ENCODE measurements at places on chromosomes 6 and 20.

DNA sequence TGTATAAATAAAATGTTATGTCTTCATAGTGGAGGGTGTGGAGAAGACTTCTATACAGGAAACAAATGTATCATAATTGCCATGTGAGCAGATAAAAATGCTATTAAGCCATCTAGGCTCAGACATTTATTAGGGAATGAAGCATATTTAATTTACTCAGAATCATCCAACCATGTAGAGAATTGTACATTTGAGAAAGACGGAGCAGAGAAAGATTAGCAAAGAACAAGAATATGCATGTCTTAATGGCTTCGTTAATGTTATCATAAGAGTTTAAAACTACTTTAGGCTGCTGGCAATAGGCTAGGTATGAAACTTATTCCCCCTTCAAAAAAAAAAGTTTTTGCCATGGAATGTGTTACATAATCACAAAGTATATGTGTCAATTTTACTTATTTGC, 6.1 kb downstream of the ANKRD6 start:
- no peak for DNase-seq

- no peak for DNase-seq
Observed at GRCh38 chr6:124536842-124537191, 425.4 kb upstream of the RNF217 start.

GRCh38 chr20:18632196-18632789, 44.4 kb downstream of the DTD1 start:
- peak; percentile 56 for DNase-seq

GRCh38 chr6:40640599-40641227, 53.5 kb upstream of the LRFN2 start:
- DNase-seq, result no peak

- DNase-seq, result no peak
Observed at GRCh38 chr6:89925826-89926225, 31.6 kb downstream of the GJA10 start.

- no peak for DNase-seq
Observed at GRCh38 chr20:62828051-62828450, 11.2 kb downstream of the COL9A3 start.

DNA sequence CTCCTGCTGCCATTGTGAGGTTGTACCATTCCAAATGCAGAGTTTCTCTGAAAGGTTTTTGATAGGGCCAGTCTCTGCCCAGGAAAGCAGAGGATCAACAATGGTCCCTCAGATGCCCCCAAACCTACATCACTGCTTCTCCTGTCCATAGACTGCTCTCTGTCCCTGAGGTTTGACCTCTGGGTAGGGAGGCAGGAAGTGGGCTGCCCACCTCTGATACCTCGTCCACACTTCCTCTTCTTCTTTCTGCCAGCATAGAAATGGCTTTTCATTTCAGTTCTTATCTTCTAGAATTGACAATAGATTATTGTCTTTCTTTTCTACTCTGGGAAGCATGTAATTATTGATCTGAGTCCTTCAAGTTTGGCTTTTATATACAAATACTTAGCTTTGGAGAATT, 170.6 kb downstream of the TRMT11 start:
- no peak for DNase-seq

DNA sequence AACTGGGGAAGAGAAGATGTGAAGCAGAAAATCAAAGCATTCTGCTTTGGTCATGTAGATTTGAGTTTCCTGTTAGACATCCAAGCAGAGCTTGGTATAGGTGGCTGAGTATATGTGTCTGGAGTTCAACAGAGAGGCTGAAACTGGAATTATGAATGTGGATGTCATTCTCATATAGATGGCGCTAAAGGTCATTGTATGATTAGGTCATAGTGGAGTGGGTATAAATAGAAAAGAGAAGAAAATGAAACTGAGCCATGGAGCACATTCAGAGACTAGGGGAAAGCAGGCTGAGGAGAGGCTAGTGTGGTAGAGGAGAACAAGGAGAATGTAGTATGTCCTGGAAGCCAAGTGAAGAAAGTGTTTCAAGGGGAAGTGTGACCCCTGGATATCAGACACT, 295.6 kb upstream of the PLN start:
- DNase-seq, result no peak

DNA sequence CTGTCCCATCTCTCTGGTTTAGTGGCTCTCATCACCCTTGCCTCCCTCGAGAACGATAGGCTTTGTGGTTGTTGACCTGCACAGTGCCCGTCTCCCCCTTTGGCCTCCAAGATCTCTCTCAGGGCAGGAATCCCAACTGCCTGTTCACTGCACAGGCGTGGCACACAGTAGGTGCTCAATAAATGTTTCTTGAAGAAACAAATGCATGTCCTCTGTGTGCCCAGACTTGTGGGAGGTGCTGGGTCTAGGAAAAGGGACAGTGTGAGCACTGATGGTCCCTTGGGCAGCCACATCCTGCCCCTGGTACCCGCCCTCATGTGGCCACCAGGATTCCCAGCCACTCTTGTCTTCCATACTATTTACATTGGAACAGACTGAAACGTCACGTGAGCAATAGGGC, 2.6 kb upstream of the BPIFB6 start:
- no peak for DNase-seq

GRCh38 chr20:38258545-38259215, 1.9 kb downstream of the KIAA1755 start:
- DNase-seq, result no peak

GRCh38 chr6:14701946-14702345, 543.9 kb upstream of the JARID2 start:
- no peak for DNase-seq

DNA sequence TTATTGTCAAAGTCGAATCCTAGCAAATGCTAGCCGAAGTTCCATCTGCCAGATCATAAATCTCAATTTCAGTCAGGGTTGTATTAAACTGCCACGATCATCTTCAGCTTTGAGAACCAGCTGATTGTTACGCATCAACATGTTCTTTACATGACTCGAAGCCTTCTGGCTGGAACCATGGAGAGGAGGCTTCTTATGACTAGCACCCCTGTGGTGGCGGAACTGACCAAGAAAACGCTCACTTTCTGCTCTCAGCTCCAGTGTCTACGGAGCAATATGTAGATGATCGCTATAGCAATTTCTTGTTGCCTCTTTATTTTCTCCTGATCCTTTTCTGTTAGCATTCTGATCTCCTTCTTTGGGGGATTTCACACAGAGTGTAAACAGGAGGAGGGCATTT, 479.4 kb upstream of the SLC35B3 start:
- no peak for DNase-seq

DNA sequence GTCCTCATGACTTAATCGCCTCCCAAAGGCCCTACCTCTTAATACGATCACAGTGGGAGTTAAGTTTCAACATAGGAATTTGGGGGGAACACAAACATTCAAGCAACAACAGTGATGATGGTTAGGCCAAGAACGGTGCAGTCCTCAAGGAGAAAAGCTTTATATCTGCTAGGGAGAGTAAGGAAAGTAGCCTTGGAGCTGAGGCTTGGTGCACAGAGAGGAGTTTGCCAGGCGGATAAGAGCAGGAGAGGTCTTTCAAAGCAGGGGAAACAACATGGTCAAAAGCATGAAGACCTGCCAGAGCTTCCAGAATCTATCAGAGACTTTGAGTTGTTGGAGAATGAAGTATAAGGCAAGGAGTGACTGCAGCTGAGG, 119.1 kb downstream of the PLCB1 start:
- DNase-seq, result no peak

GRCh38 chr20:6686171-6686570, 81.3 kb upstream of the BMP2 start:
- DNase-seq, result no peak

DNA sequence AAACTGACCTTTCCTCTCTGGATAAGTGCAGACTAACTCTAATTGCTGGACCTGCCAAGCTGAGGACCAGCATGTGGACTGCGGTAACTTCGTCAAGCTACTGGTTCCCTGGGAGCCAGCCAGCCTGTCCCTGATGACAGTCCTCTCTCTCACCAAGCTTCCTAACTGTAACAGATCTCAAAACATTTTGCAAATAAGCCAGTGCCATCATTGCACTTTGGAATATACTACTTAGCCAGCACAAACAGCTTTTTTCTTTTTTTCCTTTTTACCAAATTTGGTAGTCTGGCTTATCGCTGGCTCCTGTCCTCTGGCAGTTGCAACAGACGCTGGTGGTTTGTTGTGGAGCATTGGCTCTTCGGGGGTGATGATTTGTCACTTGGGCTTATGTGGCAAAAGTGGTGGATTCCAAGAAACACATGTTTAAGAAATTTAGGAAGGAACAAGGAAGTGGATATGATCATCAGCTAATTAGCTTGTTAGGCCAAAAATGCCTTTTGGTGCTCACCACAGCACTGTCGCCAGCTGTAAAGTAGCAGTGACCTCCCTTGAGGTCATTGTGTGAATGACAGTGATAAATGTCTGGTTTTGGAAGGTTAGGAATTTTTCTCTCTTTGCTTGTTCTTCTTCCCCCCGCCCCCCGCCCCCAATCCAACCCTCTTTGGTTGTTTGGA, 171.7 kb downstream of the CLIC5 start:
- DNase-seq, result no peak

DNA sequence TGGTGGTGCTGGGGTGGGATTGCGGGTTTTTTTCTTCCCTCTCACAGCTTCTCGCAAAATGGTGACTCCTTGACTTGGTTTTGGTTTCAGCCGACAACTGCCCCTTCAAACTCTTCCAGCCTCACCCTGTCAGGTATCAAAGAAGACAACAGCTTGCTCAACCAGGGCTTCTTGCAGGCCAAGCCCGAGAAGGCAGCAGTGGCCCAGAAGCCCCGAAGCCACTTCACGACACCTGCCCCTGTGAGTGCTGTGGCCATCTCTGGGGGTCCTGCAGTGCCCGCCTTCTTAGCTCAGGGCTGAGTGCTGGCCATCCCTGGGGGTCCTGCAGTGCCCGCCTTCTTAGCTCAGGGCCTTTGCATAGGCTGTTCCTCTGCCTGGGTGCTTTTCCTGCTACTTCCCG, 11.8 kb downstream of the GTSF1L start:
- DNase-seq, result no peak

GRCh38 chr6:5701174-5701573, 305.6 kb downstream of the NRN1 start:
- no peak for DNase-seq

DNA sequence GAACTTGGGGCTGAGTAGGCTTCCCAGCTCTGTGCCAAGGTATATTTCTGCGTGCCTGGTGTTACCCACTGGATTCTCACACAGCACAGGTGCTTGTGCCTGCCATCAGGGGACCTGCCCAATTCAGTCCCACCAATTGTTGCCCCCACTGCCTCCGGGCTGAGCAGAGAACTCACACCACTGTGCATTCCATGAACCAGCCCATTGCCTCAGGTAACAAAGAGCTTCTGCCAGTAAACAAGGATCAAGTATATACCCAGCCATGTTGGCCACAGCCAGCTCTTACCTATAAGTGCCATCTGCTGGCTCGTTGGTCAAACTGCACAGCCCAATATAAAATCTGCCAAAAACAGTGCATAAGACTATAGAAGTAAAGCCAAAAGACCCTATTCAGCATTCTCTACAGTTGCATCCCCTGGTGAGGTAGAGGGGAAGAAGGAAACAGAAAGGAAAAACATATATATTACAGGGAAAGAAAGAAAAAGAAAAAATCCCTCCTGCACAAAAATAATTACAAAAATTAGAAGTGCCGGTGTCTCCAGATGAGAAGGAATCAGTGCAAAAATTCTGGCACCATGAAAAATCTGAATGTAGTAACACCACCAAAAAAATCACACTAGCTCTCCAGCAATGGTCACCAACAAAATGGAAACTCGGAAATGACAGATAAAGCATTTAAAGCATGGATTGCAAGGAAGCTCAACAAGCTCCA, 241.4 kb downstream of the IBTK start:
- no peak for DNase-seq

GRCh38 chr6:169092375-169092774, 161.3 kb downstream of the THBS2 start:
- DNase-seq, result no peak

DNA sequence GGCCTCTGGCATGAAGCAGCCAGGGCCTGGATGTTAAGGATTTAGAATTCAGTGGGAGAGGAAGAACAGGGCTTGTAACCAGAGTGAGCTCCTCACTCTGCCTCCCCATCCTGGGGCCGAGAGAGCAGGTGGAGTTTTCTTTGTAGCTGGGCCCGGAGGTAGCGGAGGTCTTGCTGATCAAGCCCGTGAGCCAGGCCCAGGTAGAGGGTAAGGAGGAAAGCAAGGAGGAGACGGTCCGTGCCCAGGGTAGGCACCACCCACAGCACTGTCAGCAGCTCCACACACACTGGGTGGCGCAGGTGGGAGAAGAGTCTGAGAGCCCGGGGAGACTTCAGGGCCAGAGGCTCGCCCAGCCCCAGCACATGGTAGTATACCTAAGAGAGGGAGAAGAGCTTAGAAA, 2.1 kb upstream of the PPP1R18 start:
- DNase-seq, result no peak

DNA sequence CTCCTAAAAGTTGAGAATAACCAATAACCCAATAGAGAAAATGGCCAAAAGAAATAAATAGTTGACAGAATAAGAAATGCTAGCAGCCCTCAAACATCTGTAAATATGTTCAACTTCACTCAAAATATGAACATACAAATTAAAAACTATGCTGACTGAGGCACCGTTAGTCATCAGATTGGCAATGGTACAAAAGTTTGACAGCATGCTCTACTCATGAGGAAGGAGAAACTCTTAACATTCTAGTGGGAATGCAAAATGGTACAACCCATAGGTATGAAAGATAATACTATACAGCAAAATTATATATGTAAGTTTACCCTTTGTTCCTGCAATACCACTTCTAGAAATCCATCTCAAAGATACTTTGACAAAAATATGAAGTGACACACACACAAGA, 1.6 kb upstream of the ZSCAN12 start:
- DNase-seq, result no peak

GRCh38 chr6:22476811-22477390, 92.5 kb upstream of the HDGFL1 start:
- DNase-seq, result no peak

GRCh38 chr6:3751077-3751729, at the start of gene PXDC1:
TSS of gene PXDC1 (minus strand) at chr6:3751713. CDS start at chr6:3751531, 182 bp downstream.
- DNase-seq, result no peak

- DNase-seq, result no peak
Observed at GRCh38 chr6:147618927-147619326, 110.4 kb downstream of the SAMD5 start.

DNA sequence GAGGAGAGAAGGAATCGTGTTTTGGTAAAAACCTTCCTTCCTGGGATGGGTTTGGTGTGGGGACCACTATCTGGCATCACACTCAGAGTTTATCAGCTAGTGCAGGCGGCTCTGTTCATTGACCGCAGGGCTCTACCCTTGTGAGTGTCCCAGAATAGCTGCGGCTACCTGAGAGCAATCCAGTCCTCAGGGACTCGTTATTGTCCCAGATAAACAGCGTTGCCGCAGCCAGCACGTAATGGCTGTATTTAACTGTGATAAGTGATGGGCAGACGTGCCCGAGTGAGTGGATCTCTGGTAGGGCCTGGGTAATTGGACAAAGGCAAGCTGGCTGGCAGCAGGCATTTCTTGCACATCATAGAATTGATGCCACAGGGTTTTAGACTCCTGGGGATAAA, 163.3 kb downstream of the SOBP start:
- DNase-seq, result no peak

GRCh38 chr6:35031611-35032529, 109.3 kb downstream of the TCP11 start:
- DNase-seq, result no peak

DNA sequence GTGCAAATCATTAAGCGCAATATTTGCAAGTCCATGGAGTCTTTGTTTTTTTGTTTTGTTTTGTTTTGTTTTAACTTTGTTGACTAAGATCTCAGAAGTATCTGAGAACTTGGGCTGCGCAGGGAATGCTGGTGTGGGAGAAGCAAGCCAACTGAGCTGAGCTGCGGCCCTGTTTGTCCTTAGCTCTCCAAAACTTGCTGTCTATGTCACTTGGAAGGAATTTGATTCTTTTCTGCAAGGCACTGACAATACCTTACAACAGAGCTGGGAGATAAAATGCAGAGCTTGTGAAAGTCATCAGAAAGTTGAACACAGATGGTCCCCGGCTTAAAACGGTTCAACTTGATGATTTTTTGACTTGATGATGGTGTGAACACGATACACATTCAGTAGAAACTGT, 5.4 kb downstream of the SLC22A23 start:
- DNase-seq, result no peak

Data from amniotic stem cell (primary cell).